Right ventricle myocardium superior (tissue), 1 donor: ENCODE measurements at places on chromosomes 5 and 9. TPM values are rescaled to one million over a fixed set of nuclear protein-coding genes. Genes with fewer than 3 reads are reported as not detected.

GRCh38 chr5:83645936-83646335 is 74.7 kb downstream of the HAPLN1 start:
- no peak for DNase-seq

DNA sequence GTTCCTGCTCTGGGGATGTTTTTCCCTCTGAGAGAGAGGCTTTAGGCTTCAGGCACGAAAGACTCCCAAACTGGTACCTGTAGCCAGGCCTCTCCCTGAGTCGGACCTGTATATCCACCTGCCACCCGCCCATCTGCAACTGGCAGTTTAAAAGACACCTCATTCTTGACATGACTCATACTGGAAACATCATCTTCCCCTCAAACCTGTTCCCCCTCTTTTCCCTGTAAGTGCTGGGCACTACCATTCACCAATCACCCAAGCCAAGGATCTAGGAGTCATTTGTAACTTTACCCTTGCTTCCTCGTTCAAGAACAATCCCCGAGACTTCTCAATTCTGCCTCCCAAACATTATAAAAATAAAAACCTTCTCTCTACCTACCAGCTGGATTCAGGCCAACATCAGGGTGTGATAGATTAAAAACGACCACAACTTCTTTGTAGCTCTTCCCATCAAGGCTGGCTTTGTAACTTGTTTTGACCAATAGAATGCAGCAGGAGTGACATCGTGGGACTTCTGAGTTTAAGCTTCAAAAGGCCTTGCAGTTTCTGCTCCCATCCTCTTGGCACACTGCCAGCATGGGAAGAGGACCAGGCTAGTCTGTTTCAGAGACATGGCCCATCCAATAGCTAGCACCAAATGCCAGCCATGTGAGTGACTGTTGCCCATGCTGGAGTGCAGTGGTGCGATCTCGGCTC is 1.8 kb upstream of the WDR31 start:
- DNase-seq = no peak

DNA sequence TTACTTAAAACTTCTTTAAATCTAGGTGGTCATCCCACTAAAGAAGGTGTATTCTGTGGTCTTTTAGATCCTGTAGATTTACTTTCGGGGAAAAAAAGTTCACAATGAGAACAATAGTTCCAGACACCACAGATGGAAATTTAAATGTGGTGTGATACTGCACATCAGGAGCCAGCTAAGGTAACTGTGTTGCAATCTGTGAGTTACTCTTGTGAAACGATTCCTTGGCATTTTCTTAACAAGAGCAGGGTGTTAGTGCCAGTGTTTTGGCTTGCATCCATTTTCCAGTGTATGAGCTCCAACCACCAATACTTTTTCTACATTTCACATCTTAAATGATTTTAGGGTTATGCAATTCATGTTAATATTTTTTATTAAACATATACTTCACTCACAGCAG is 674.5 kb downstream of the CETN3 start:
- DNase-seq = no peak

DNA sequence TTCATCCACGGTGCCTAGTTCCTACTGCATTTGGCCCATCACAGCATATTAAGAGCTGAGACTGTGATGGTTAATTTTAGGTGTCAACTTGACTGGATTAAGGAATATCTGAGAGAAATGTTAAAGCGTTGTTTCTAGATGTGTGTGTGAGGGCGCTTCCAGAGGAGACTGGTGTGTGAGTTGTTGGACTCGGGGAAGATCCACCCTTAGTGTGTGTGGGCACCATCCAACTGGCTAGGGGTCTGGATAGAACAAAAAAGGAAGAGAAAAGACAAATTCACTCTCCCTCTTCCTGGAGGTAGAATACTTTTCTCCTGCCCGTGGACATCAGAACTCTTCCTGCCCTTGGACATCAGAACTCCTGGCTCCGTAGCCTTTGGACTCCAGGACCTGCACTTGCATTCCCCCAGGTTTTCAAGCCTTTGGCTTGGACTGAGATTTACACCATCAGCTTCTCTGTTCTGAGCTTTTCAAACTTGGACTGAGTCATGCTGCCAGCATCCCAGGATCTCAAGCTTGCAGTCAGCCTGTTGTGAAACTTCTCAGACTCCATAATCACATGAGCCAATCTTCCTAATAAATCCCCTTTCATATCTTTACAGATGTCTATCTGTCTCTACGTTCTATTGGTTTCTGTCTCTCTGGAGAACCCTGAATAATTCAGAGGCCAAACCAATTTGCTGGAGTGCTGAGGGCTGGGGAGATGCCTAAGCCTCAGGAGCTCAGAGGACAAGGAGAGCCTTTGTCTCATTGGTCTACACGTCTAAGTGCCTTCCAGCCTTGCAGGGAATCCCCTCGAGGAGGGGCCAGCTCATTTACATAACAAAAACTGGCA is 164.5 kb downstream of the DCP2 start:
- DNase-seq = no peak

GRCh38 chr9:35891646-35892045 is 14.4 kb upstream of the HRCT1 start:
- DNase-seq = no peak

GRCh38 chr5:143316337-143316736 is 87.1 kb downstream of the NR3C1 start:
- DNase-seq = no peak

- DNase-seq = no peak
Measured at GRCh38 chr5:9507974-9508373, 37.9 kb downstream of the SEMA5A start.

Gene PDCD1LG2
- total RNA-seq = 2.4 TPM

Gene PCDHGB4
- total RNA-seq = 5.8 TPM

Gene IFNK
- total RNA-seq = not detected

Gene BARHL1
- total RNA-seq = not detected
